ENCODE measurements at places on chromosomes 4 and X.

DNA sequence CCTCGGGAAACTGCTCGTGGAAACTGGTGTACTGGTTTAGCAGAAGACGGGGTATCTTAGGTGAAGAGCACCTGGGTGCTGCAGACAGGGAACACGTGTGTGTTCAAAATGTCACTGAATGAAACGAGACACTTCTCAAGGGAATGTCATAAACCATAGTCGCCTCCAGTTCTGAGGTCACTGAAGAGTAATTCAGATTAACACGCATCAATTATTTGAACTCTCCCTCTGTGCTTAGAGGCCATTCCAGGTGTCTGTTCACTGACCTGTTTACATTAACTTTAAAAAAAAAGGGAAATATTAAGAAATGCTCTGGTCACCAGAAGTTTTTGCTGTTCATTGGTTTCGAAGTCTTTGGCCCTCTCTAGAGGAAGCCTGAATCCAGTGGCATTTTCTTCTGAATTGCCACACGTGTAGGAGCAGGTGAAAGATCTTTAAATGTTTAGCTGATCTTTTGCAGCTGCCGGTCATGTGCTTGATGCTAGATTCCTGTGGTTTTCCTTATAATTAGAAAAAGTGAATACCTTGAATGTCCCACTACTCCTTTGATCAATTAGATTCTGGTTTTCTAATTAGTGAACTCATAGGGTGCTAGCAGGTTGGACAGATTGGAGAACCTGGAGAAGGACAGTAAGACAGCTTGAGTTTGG, 330.5 kb downstream of the ARHGAP10 start:
- DNase-seq: no peak

- DNase-seq: no peak
These were observed 460.2 kb upstream of the FAT1 start for GRCh38 chr4:187183826-187184225.

DNA sequence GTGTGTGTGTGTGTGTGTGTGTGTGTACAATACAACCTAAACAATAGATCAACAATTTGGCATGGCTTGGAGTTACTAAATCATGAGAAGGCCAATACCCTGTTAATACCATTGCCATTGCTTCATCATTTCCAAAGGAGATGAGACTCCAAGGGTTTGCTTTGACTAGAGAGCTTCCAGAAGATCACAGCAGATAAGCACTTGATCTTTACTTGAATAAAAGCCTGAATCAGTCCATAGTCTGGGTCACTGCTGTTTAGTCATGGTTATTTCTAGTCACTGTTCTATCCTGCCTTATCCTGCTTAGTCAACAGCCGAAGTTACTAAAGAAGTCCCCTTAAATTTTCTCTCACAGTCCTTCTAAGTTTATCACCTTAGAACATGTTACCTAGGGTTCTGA, 58.2 kb downstream of the RAB40AL start:
- DNase-seq: no peak

DNA sequence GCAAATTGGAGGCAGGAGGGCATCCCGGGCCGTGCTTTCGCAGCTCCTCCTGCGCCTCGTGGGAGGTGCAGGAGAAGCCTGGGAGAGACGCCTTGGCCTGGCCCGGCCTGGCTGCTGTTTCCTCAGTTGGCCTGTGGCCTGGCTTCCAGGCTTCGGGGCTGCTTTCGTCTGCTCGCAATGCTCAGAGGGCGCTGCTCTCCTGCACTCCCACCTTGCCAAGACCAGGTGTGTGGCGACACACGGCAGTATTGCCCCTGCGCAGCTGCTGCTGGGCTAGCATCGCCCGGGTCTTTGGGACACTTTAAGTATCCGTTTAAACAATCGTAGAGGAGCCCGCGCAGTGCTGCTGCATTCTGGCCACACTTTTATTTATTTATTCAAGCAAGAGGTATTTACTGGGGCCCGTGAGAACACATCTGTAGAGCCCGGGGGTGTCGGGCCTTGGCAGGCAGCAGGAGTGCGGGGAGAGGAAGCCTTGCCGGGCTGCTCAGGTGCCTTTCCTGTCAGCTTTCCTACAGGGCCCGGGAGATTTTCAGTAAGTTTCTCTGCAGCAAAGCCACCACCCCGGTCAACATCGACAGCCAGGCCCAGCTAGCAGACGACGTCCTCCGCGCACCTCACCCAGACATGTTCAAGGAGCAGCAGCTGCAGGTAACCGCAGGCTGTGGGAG, 26.2 kb upstream of the HGFAC start:
- DNase-seq: no peak

GRCh38 chr4:101944649-101945048, 154.1 kb downstream of the BANK1 start:
- no peak for DNase-seq

- peak; percentile 56 for DNase-seq
These were observed 393 bp downstream of the SH3KBP1 start for GRCh38 chrX:19886883-19887531.

DNA sequence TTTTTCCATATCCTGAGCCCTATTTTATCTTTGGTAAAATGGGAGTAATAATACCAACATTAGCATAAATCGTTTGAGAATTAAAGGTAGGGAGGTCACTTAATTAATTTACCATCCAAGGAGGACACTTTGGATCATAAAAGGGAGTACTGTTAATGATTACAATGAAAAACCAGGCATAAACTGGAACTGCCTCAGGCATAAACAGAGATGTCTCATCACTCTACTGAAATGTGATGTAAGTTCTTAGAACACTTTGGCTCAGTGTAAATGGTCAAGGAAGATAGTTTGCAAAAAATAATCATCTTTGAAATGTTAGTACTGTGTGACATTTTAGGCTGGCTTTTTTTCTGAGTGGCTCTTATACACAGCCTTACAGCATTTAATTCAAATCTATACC, 268.7 kb downstream of the SLC39A8 start:
- DNase-seq: no peak

DNA sequence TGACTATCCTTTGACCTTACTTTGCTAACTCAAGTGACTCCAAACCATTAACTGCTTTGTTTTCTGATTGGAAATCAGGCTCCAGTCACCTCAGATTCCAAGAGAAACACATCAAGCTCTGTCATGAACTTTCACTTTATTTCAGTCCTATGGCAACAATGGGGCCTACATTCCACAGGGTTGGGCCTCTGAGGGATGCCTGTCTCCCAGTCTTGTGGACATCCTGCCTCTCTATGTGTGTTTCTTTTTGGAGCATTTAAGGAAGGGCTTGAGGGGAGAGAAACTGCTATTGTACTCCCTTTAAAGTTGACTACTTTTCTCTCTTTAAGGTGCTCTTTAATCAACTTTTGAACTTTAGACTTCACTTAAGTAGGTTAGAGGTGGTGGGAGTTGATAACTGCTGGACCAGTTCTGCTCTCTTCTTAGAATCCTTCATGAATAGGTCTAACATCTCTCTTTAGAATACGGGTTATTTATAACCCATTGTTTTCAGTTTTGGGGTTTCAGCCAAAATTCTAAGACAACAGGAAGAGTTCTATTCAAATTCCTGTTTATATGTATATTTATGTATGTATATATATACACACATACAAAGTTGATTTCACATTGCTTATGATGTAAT, 274.3 kb upstream of the NR3C2 start:
- DNase-seq: no peak

- DNase-seq: no peak
These were observed 1.6 kb upstream of the SUV39H1 start for GRCh38 chrX:48694776-48695533.

DNA sequence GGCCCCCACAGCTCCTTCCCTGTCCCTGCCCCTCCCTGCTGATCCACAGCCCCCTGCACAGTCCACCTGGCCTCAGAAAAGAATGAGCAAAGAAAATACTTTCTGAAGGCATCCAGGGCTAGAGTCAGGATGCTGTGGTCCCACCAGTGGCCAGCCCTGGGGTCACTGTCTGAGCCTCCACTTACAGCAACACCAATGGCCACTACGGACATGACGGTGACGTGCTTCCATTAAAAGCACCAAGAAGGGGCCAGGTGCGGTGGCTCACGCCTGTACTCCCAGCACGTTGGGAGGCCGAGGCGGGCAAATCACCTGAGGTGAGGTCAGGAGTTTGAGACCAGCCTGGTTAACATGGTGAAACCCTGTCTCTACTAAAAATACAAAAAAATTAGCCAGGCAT, 4.0 kb downstream of the JAKMIP1 start:
- no peak for DNase-seq

- DNase-seq: no peak
These were observed 665 bp downstream of the TIGD2 start for GRCh38 chr4:89111833-89112563.

GRCh38 chr4:184169225-184169867, 48.3 kb downstream of the ENPP6 start:
- DNase-seq: no peak

GRCh38 chr4:15729910-15730533, 27.2 kb downstream of the BST1 start:
- DNase-seq: no peak

- no peak for DNase-seq
These were observed 19.9 kb upstream of the TMEM255A start for GRCh38 chrX:120331116-120331515.

DNA sequence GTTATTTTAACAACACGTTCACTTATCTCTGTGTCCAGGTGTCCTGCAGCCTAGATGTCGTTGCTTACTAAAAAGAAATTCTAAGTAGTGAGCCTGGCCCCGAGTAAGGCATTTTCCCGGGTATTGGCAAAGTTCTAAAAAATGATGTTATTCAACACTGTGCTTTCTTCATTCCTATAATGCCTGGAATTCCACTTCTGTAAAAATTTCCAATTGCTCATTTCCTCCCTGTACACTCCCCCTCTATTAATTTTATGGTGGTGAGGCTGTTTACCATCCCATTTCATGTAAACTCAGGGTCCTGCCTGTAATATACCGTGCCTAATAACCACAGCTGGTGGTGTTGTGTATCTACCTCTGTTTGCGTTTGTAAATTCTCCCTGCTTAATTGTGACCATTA, 14.2 kb downstream of the BST1 start:
- DNase-seq: no peak

- DNase-seq: peak; percentile 9
These were observed 9.8 kb downstream of the DGKQ start for GRCh38 chr4:963276-964225.

DNA sequence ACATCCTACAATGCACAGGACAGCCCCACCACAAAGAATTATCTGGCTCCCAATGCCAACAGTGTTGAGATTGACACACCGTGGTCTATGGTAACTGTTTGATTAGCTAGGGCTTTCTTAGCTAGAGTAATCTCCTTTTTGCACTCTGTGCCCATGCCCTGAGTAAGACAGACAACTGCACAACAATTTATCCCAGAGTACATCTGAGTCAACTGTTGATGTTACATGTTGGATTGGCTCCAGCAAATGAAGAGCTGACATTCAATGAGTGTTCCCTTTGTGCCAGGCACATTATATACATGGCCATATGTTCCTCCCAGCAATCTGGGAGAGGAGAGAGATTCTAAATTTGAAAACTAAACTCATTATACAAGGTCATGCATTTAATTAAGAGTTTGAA, 3.9 kb upstream of the FAM9C start:
- no peak for DNase-seq

- peak; percentile 92 for DNase-seq
These were observed at the start of gene MGST2 for GRCh38 chr4:139665690-139666529. MGST2 (plus strand) TSS chr4:139665819; CDS start chr4:139666020, 201 bp downstream.

DNA sequence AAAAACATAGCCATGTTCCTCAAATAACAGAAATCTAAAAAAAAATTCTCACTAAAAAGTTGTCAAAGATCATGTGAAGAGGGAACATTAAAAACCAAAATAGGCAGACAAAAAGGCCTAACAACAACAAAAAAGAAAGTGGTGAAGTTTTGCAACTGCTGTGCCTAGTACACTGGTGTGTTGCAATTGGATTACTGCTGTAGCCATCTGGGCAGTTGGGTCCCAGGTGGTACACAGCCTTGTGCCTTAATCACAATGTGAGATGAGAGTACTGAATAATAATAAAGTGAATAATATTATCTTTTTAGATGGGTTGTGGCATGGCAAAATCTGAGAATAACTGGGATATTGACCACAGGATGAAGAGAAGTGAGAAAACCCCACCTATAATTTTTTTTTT, 12.0 kb downstream of the C4orf54 start:
- DNase-seq: no peak

DNA sequence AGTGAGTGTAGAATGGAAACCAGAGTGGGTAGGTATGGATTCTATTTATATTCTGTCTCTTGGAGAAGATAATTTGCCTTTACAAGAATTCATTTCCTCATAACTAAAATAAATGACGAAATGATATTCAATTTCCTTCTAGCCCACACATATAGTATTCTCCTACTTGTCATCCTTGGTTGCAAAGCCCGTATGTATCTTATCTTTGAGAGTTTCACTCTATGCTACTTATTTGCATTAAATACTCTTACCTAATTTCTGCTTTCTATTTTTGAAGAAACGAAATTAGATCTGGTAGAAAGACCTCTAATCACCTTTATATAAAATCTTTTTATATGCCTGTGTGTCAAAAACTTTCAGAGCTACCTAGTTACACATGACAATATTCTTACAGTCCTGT, 457.7 kb downstream of the NKX6-1 start:
- no peak for DNase-seq

GRCh38 chr4:602559-602942, 22.8 kb upstream of the PDE6B start:
- DNase-seq: no peak

Measured in right cardiac atrium (tissue), 5 donors.